ENCODE measurements at places on chromosomes 5 and 9.

GRCh38 chr5:68725905-68726683 lies 367.7 kb upstream of the SLC30A5 start:
- DNase-seq, result no peak

DNA sequence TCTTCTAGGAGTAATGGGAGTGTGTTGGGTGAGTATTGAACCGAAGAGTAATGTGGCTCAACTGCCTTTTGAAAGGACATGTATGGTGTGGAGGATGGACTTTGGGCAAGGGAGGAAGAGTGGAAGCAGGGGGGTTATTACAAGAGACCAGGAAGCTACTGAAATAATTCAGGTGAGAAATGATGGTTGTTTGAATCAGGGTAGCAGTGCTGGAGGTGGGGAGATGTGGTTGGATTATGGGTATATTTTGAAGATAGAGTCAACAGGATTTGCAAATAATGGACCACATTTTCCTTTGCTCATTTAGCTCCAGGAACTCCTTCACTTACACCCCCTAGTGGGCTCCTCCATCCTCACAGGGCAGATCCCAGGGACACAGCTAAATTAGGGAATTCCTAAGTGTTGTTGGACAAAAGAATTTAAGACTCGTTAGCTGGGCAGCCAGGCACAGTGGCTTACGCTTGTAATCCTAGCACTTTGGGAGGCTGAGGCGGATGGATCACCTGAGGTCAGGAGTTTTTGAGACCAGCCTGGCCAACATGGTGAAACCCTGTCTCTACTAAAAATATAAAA lies 1.2 kb upstream of the SLC4A9 start:
- DNase-seq, result no peak

- no peak for DNase-seq
Observed at GRCh38 chr9:87818308-87818707, 64.4 kb upstream of the SPATA31E1 start.

- no peak for DNase-seq
Observed at GRCh38 chr9:127189628-127190027, 67.2 kb upstream of the ANGPTL2 start.

DNA sequence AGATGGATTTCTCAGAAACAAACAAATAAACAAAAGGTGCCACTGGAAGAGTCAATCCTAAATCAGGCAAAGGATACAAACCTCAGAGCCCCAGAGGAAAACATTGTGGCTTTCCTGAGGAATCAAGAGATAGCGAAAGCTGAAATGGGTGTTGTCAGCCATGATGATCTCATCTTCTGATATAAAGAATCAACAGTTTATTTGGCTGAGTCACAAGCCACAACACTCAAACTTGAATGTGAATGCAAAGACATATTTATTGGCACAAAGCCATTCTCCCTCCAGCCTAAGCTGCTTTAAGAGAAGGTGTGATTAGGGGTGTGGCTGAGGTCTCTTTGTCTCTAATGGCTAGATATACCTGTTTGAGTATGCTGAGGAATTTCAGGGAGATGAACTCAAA lies 73.3 kb upstream of the NREP start:
- DNase-seq, result no peak

- no peak for DNase-seq
Observed at GRCh38 chr9:20200581-20200980, 411.7 kb upstream of the SLC24A2 start.

- no peak for DNase-seq
Observed at GRCh38 chr5:96506376-96506775, 73.3 kb upstream of the PCSK1 start.

- no peak for DNase-seq
Observed at GRCh38 chr5:41636605-41637004, 126.2 kb upstream of the PLCXD3 start.

DNA sequence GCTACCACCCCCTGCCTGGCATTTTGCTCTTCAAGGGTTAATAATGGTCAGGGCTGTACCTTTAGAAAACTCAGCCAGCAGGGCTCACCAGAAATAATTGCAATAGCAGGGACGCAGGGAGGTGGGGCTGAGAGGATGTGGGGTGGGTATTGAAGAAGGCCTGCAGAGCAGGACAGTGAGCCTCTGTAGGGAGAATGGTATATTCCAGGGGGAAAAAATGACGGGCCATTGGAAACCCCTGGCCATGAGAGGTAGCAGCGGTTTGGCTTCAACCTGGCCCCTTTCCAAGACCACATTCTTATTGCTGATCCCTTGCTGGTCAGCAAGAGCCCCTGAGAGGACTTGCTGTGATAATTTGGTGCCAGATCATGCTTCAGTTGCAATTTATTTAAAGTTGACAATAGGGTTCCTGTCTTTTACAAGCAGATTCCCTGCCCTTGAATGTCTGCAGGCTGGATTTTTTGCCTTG lies 36.7 kb upstream of the CTNNA1 start:
- DNase-seq, result no peak

DNA sequence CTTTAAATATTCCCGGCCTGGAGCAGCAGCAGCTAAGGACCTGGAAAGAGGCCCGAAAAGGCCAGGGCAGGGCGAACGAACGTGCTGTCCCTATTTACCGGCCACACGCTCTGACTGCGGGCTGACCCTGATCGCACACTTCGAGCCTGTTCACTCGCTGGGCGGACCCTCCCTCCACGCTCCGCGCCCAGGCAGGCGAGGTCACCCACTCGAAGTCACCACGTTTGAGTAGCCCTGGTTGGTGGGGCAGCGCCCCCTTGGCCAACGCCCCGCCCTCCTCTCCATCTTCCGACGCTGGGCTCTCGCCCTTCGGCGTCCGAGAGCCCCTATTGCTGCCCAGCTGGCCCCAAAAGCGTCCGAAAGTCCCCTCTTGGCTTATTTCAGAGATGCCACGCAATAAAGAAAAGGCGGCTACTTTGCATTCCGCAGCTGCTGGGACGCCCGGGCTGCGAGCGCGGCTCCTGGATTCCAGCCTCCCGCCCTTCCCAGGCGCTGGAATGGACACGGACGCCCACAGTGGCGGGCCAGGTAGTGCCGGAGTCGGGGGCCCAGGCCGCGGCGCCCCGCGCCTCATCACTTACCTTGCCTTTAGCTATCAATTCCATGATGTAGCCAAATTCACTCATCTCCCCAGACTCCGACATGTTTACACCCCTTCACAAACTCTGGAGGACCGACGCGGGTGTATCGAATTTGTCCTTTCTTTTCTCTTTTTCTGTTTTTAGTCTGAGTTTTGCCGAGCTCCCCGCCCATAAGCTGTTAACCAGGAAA lies 9.9 kb upstream of the TRIM36 start:
- peak; percentile 15 for DNase-seq

GRCh38 chr5:98927242-98927988 lies 1.4 kb downstream of the CHD1 start:
- DNase-seq, result peak; percentile 81

GRCh38 chr5:135134691-135135381 lies 100.8 kb upstream of the PITX1 start:
- DNase-seq, result no peak

DNA sequence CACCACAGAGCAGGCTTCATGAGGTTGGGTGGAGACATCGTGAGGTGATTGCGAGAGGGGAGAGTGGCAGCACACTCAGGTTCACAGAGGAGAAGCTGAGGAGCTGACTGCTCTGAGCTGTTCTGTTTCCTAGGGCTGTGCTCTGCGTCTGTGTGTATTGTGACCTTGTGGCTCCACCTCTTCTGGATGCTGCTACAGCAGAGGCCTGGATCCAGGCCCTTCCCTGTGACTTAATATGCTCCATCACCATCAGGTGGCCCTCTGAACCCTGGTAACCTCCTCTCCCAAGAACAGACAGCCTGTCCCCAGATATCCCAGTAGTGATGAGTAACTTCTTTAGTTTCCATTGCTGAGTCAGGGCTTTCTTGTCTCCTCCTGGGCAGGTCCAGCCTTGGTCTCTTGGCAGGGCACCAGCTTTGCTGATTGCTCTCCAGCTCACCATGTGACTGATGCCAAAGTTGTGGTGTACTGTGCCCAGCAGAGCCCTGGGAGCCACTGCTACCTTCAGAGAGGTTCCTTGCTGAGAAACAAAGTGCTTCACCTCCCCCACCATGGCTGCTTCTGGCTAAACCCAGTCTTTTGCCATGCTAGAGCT lies 212.8 kb upstream of the CHD1 start:
- DNase-seq, result no peak

DNA sequence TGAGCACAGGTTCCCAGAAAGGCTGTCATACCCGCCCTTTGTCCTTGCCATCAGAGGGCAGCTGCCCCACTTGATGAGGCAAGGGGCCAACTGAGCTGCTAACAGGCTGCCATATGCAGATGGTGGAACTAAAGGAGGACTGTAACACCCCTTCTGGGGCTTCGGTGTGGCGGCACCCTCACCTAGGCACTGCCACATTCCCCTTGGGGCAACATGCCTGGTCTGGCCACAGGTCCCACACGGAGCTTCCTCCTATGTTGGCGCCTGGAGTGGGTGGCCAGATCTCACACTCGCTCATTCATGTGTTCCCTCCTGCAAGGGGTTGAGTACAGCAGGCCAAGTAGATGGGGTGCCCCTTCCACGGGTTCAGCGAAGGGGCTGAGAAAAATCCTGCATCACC lies 777.4 kb upstream of the CHD1 start:
- DNase-seq, result no peak

DNA sequence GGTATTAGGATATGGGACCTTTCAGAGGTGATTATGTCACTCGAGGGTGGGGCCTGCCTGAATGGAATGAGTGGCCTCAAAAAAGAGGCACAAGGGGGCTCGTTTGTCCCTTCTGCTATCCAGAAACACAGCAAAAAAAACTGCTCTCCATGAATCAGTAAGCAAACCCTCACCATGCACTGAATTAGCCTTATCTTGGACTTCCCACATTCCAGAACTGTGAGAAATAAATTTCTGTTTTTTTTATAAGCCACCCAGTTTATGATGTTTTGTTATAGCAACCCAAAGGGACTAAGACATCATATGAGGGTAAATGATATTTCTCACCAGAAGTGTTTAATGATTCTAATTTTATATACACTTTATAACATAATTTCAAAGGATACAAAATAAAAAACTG lies 476.6 kb upstream of the EDIL3 start:
- DNase-seq, result no peak

DNA sequence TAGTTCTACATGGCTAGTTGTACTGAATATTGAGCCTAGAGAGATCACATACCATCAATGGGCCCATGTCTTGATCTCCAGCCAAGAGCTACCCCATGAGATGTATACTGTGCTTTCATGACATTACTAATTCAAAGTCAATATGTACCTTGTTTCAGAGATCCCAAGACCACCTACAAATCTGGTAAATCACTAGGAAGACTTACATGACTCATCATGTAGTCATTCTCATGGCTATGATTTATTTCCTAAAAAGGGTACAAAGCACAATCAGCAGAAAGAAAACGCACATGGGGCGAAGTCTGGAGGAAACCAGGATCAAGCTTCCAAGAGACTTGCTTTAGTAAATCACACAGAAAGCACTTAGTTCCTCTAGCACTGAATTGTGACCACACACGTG lies 103.0 kb downstream of the PCSK5 start:
- DNase-seq, result no peak
